Liver (tissue), 10 donors: ENCODE measurements at places on chromosomes 16 and 17. TPM values are rescaled to one million over a fixed set of nuclear protein-coding genes. Genes with fewer than 3 reads are reported as not detected.

CFAP52 gene
- 0.33 TPM for total RNA-seq

TBC1D3E gene
- not detected for total RNA-seq

HMOX2 gene
- total RNA-seq = 45.7 TPM

OTOA gene
- total RNA-seq = 0.17 TPM

ALOX15 gene
- 1.7 TPM for total RNA-seq

GRCh38 chr16:56341656-56342399 lies 83.5 kb downstream of the AMFR start:
- H3K27ac ChIP-seq = no peak overlapping the region
- no peak overlapping the region for H3K4me3 ChIP-seq
- no peaks in the 10 kb centered on the region for H3K27me3 ChIP-seq
- no peak for DNase-seq
- peaks cover 29% of the 10 kb centered on the region for H3K4me1 ChIP-seq
- peaks cover 22% of the 10 kb centered on the region for H3K36me3 ChIP-seq

DNA sequence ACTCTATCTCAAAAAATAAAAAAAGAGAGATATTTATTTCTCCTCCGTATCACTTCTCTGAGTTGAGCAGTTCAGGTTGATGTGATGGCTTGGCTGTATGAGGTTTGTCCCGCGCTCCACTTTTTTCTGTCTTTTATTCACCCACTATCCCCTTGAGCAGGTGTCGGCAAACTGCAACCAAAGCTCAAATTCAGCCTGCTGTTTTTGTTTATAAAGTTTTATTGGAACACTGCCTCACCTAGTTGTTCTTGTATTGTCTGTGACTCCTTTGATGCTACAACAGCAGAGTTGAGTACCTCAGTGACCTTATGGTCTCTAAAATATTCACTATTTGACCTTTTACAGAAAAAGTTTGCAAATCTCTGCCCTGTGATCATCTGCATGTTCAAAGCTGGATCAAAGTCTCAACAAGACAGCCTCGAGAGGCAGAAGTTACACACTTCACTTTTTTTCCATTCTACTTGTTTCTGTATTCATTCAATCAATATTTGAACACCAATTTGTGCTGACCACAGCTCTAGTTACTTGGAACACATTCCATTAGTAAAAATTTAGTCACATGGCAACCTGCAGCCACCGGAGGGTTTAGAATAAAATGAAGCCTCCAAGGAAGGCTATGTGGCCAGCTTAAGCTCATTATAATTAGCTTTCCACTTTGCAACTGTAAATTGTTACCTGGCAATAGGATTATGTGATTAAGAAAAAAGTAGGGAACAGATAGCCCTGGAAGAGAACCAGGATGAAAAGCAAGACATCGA lies 945.8 kb downstream of the KCNJ2 start:
- DNase-seq = no peak
- H3K36me3 ChIP-seq = no peaks in the 10 kb centered on the region
- H3K4me1 ChIP-seq = peaks cover 10% of the 10 kb centered on the region
- no peak overlapping the region for H3K4me3 ChIP-seq
- H3K27ac ChIP-seq = no peak overlapping the region

DNA sequence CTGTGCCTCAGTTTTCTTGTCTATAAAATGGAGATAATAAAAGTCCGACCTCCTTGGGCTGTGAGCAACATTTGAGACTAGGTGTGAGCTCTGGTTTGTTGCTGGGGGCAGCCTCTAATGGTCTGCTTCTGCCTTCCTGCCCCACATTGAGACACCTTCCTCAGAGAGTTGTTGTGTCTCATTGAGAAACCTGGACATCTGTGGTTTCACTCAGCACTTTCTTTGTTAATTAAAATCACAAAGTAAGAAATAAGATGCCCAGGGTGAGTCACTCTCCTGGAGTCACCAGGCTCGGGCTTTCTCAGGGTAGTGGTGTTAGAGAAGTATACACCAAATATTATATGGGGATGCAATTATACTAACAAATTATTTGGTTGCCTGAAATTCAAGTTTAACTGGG lies 389.2 kb upstream of the SALL1 start:
- no peak overlapping the region for H3K27ac ChIP-seq
- H3K36me3 ChIP-seq = no peaks in the 10 kb centered on the region
- DNase-seq = no peak
- H3K4me1 ChIP-seq = no peaks in the 10 kb centered on the region
- no peaks in the 10 kb centered on the region for H3K27me3 ChIP-seq
- H3K4me3 ChIP-seq = no peak overlapping the region

DNA sequence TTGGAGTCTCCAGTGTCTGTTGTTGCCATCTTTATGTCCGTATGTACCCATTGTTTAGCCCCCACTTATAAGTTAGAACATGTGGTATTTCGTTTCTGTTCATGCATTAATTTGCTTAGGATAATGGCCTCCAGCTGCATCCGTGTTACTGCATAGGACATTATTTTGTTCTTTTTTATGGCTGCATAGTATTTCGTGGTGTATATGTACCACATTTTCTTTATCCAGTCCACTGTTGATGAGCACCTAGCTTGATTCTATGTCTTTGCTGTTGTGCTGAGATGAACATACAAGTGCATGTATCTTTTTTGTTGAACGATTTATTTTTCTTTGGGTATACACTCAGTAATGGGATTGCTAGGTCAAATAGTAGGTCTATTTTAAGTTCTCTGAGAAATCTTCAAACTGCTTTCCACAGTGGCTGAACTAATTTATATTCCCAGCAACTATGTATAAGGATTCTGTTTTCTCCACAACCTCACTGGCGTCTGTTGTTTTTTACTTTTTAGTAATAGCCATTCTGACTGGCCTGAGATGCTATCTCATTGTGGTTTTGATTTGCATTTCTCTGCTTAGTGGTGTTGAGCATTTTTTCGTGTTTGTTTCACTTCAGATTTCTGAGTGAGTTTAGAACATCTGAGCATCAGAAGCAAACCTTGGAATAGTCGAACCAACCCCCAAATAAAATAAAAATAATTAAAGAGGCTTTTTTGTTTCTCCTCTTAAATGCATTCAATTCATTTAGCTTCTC lies 304.7 kb downstream of the ZFHX3 start:
- H3K4me1 ChIP-seq = no peaks in the 10 kb centered on the region
- no peak for DNase-seq
- no peak overlapping the region for H3K4me3 ChIP-seq

- no peak for DNase-seq
- no peaks in the 10 kb centered on the region for H3K27me3 ChIP-seq
- no peak overlapping the region for H3K27ac ChIP-seq
- no peaks in the 10 kb centered on the region for H3K4me1 ChIP-seq
Observed at GRCh38 chr17:3681057-3681456, 12.4 kb downstream of the EMC6 start.

- no peak overlapping the region for H3K27ac ChIP-seq
- no peak overlapping the region for H3K4me3 ChIP-seq
Observed at GRCh38 chr16:52383640-52384292, 163.2 kb downstream of the TOX3 start.

DNA sequence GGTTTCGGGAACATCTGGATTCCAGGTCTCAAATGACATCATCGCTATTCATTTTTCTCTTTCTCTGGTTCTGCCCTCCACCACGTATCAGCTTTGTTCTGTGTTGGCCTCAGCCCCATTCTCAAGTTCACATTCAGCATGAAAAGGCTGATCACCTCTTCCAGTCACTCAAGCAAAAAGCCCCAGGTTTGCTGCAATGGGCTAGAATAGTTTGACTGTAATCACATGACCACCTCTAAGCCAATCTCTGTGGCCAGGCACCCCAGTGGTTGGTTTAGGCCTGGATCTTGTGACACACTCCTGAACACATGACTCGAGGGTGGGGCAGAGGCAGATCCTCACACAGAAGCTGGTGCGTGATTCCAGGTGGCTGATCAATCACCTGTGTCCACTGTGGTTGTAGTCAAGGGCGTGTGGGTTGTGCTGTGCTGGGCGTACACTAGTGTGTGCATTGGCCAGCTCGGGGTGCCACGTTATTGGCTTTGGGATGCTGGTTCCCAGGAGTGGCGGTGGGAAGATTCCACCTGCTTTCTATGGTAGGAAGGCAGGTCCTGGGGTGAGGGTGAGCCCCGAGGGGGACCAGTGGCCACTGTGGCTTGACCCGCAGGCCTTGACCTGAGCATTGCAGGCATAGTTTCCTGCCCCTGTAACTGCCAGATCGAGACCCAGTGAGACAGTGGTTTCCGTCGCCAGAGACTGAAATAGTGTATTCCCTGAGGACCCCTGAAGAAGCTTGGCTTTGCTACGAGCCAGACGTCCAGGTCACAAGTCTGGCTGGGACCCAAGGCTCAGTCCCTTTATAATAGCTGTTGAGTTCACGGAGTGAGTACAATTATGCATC lies 12.0 kb downstream of the EEF2K start:
- DNase-seq = no peak
- H3K27me3 ChIP-seq = no peaks in the 10 kb centered on the region
- H3K4me3 ChIP-seq = no peak overlapping the region

DNA sequence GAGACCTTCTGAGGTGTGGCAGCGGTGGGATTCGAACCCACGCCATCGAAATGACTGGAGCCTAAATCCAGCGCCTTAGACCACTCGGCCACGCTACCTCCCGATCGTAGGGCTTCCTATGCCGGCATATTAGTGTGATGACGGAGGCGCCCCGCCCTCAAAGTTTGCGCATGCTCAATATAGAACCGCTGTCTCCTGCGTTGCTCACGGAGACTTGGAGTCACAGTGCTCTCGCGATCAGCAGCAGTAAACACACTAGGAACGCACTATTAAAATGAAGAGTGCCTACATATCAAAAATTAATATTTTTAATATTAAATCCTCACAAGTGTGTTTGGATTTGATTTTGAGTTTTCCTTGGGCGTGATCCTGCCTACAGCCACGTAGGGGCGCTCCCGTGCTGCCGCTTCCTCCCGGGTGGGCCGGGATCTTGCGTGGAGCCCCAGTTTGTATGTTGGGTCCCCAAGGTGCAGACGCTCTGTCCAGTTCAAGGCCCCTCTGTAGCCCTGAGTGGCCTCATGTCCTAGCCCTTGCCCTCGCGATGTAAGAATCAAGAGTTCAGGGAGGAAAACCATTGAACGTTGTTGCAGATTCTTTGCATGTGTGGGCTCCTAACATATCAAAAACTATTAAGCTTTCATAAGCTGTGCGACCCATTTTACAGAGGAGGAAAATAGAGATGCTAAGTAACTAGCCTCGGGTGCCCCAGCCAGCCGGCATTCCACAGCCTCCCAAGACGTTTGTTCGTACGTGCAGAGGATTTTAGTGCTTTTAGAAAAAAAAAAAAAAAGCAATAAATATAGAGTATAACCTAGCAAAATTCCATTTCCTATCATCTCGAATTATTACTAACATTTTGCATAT lies 10.2 kb upstream of the EEF2K start:
- no peaks in the 10 kb centered on the region for H3K27me3 ChIP-seq
- peaks cover 19% of the 10 kb centered on the region for H3K4me1 ChIP-seq
- no peaks in the 10 kb centered on the region for H3K36me3 ChIP-seq
- peak overlapping the region; percentile 6 for H3K27ac ChIP-seq
- peak overlapping the region; percentile 79 for H3K4me3 ChIP-seq

- peaks cover 45% of the 10 kb centered on the region for H3K4me1 ChIP-seq
- H3K27ac ChIP-seq = no peak overlapping the region
- no peak overlapping the region for H3K4me3 ChIP-seq
- H3K36me3 ChIP-seq = peaks cover 2% of the 10 kb centered on the region
- H3K27me3 ChIP-seq = no peaks in the 10 kb centered on the region
- DNase-seq = peak; percentile 39
Observed at GRCh38 chr16:2527071-2527783, 4.0 kb downstream of the CEMP1 start.

- H3K36me3 ChIP-seq = no peaks in the 10 kb centered on the region
- no peaks in the 10 kb centered on the region for H3K27me3 ChIP-seq
- no peak overlapping the region for H3K4me3 ChIP-seq
- DNase-seq = no peak
- no peaks in the 10 kb centered on the region for H3K4me1 ChIP-seq
Observed at GRCh38 chr17:16583781-16584180, 14.8 kb upstream of the ZNF287 start.

DNA sequence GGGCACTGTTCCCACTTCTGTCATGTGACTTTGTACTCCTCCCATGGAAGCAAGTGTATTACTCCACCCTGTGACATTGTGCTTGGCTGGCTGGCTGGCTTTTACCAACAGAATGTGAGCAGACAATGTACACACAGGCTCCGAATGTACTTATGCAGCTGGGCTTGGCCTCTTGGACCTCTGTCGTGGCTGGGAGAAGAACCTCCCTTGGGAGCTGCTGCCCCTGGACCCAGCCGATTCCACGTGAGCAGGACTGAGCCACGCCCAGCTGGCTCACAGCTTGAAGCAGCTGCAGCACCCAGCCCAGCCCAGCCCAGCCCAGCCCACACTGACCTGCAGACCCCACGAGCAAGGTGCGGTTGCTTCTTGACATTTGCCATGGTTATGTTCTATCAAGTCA lies 177.5 kb downstream of the RBFOX3 start:
- DNase-seq = no peak
- no peaks in the 10 kb centered on the region for H3K36me3 ChIP-seq
- H3K4me3 ChIP-seq = no peak overlapping the region
- H3K27me3 ChIP-seq = peaks cover 8% of the 10 kb centered on the region
